Stimulated activated CD8-positive, alpha-beta memory T cell treated with anti-CD3 and anti-CD28 coated beads, Interleukin-2, amount 100 ng/mL, for 48 hours (primary cell): ENCODE measurements at places on chromosomes 6 and 20.

DNA sequence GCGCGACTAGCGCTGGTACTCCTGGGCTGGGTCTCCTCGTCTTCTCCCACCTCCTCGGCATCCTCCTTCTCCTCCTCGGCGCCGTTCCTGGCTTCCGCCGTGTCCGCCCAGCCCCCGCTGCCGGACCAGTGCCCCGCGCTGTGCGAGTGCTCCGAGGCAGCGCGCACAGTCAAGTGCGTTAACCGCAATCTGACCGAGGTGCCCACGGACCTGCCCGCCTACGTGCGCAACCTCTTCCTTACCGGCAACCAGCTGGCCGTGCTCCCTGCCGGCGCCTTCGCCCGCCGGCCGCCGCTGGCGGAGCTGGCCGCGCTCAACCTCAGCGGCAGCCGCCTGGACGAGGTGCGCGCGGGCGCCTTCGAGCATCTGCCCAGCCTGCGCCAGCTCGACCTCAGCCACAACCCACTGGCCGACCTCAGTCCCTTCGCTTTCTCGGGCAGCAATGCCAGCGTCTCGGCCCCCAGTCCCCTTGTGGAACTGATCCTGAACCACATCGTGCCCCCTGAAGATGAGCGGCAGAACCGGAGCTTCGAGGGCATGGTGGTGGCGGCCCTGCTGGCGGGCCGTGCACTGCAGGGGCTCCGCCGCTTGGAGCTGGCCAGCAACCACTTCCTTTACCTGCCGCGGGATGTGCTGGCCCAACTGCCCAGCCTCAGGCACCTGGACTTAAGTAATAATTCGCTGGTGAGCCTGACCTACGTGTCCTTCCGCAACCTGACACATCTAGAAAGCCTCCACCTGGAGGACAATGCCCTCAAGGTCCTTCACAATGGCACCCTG lies 1.6 kb downstream of the TPBG start:
- no peak for DNase-seq

- DNase-seq = no peak
These were observed 82.3 kb upstream of the MPC1 start for GRCh38 chr6:166465003-166465399.

GRCh38 chr6:108941281-108941680 lies 93.1 kb downstream of the ARMC2 start:
- DNase-seq = no peak

- no peak for DNase-seq
These were observed 120.5 kb downstream of the MAP3K7 start for GRCh38 chr6:90466154-90466940.

GRCh38 chr6:144093236-144093635 lies 2.1 kb downstream of the SF3B5 start:
- DNase-seq = no peak

DNA sequence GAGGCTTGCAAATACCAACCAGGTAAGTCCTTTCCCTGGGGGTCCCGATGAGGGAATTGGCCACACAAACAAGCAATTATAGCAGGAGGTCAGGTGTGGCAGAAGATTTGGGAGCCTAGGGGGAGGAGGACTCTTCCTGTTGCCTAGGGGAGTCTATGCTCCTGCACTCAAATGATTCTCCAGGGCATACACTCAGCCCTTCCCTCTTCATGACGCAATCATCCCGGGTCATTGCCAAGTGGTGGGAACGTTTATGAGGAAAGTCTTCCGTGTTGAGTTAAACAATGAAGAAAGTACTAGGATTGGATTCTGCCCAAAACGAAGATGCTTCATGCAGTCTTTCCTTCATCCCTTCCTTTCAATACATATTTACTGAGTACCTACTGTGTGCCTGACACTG lies 186.5 kb upstream of the TSHZ2 start:
- DNase-seq = no peak

- no peak for DNase-seq
These were observed 63.4 kb downstream of the PRDM1 start for GRCh38 chr6:106149472-106150069.

- no peak for DNase-seq
These were observed 31.4 kb downstream of the LINC00237 start for GRCh38 chr20:21074605-21075336.
